ENCODE measurements at places on chromosomes 1 and 21. TPM values are rescaled to one million over a fixed set of nuclear protein-coding genes. Genes with fewer than 3 reads are reported as not detected.

DNA sequence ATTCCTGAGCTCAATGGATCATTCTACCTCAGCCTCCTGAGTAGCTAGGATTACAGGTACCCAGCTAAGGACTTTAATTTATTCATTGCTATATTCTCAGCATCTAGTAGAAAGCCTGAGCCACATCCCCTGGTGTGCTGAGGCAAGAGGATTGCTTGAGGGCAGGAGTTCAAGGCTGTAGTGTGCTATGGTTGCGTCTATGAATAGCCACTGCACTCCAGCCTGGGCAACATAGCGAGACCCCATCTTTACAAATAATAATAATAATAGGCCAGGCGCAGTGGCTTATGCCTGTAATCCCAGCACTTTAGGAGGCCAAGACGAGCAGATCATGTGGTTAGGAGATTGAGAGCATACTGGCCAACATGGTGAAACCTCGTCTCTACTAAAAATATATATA lies 3.3 kb upstream of the RPS6KA1 start:
- no peak for DNase-seq

- no peak for DNase-seq
These were observed 626.2 kb downstream of the SMYD3 start for GRCh38 chr1:245880754-245881403.

DNA sequence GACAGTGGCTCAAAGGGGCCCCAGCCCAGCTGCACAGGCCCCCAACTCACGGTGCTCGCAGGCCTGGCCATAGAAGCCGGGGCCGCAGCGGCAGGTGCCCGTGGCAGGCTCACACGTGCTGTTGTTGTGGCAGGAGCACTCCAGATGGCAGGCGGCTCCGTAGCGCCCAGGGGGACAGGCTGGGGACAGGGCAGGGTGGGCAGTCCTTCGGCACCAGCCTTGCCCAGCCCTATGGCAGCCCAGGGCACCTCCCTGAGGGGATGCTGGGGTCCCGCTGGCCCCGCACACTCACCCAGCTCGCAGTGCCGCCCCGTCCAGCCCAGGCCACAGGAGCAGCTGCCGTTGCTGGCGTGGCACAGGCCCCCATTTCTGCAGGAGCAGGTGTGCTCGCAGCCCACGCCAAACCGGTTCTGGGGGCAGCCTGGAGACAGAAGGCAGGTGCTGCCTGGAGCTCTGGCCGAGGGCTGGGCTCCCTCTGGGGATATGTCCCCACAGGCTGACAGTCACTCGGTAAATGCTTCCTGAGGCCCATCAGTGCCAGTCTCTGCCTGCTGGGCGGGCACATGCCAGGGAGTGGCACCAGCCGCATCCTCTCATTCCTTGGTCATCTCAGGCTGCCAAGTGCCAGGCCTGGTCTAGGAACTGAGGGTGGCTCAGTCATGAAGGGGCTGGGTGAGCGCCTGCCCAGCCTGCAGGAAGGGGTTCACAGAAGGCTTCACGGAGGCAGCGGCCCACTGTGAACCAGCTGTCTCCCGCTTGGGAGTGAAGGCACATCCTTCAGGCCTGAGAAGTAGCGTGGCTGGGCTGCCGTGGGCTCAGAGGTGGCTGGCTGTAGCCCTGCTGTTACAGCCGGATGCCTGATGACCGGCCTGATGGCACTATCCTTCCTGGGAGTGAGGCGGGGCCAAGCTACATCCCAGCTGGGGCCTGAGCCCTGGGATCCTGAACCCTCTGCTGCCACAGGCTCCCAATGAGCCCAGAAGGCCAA lies 40.1 kb downstream of the ARHGEF16 start:
- DNase-seq, result no peak

- DNase-seq, result no peak
These were observed 5.5 kb upstream of the JUN start for GRCh38 chr1:58789322-58789856.

DNA sequence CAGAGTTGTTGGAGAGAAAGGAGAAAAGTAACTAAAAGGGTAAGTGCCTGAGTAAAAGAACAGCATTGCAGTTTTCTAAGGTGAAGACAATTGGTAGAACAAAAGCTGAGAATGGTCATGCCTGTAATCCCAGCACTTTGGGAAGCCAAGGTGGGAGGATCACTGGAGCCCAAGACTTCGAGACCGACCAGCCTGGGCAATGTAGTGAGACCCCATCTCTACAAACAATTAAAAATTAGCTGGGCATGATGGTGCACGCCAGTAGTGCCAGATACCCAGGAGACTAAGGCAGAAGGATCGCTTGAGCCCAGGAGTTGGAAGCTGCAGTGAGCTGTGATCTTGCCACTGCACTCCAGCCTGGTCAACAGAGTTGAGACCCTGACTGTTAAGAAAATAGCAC lies 15.2 kb upstream of the PGD start:
- DNase-seq, result no peak

DNA sequence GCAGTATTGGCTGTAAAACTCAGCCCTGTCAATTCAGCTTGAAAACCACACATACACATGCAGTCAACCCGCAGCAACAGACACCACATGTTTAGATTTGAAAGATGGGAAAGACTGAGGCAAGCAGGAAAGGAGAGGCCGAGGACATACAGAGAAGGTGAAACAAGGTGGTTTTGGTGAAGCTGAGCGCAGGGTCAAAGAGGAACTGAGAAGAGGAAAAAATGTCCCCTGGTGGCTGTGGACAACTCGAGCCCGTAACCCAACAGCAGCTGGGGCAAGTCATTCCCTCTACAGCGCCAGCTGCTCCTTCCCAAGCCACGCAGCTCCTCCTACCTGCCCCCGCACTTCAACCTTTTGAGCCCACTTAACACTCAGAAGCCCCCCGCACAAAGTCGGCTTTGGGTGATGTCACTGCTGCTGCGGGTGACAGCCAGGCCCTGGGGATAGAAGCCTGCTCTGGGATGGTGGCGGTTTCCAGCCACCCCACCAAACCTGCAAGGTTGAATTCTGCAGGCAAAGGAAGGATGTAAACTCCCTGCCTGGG lies 63.0 kb downstream of the KCNN3 start:
- DNase-seq, result no peak

ARHGAP30 gene
- total RNA-seq, result 12.1 TPM

DNA sequence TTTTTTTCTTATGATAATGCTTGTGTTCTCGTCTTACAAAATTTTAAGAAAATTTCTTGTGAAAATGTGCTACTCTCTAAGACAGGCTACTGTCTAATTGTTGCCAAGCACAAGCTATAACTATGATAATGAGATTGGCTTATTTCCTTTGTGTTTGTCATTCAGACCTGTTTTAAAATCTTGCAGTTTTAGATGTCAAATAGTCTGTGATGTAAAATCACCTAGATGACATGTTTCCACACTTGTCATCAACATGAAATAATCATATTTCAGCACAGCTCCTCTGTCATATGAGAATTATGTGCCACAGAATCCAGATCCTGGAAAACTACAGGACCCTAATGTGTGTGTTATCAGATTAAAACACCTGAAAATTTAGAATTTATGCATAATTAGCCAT lies 539.7 kb downstream of the USP25 start:
- DNase-seq, result no peak

DNA sequence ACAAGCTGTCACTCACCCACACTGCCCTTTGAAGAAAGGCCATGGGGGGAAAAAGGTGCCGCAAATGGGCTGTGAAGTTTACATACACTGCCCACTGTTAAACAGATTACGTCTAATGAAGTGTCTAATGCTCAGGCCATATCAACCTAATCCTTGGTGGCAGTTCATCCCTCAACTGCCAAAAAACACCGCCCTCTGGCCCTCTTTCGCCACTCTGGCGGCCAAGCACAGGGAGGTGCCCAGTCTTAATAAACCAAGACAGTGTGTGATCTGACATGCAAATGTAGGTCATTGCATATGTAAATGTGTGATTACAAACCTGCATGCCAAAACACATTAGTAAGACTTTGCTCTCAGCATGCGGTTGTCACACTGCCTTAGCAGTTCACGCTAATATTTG lies 89.5 kb downstream of the NEK7 start:
- no peak for DNase-seq

MXRA8 gene
- total RNA-seq, result 41.9 TPM

AKNAD1 gene
- not detected for total RNA-seq
